ENCODE measurements at places on chromosomes 5 and 9.

GRCh38 chr9:96258967-96259366, 43.0 kb downstream of the HSD17B3 start:
- DNase-seq = no peak

- no peak for DNase-seq
Observed at GRCh38 chr5:32098890-32099310, 75.2 kb downstream of the GOLPH3 start.

GRCh38 chr9:99666571-99666970, 155.1 kb upstream of the NR4A3 start:
- no peak for DNase-seq

DNA sequence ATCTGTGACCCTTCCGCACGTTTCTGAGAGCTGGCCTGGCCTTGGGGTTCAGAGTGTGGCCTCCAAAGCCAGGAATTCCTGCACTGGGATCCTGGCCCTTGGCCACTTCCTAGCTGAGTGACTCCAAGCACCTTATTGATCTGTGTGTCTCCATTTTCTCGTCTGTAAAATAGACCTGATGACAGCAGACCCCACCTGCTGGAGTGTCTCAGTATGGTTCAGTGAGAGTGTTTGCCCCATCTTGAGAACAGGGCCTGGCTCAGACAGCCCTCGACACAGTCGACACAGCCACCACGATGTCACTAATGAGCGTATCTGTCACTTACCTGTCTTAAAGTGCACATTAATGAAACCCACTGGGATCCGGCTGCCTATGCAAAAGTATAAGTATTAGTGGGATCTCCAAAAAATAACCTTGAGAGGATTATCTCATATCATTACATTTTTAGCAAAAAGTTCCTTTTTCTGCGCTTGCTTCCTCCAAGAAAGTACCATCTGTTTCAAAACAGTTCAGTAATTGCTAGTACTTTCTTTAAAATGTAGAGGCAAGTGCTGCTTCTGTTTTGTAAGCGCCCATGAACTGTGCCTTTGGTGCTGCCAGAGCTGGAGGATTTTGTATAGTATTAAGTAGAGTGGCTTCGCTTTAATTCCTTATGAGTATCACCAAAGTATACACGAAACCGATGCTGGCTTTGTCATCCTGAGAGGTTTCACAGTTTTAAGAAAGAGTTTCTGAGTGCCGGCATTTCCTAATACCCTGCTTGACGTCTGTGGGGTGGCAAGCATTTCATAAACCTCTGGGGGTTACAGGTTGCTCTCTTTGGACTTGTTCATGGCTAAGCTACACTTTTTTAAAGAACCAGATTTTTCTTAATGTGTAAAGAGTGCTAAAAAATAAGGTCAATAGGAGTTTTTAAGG, 31.7 kb downstream of the UBE2QL1 start:
- DNase-seq = no peak

GRCh38 chr5:72251386-72251785, 68.7 kb downstream of the MRPS27 start:
- DNase-seq = no peak

GRCh38 chr5:115718927-115719326, 93.1 kb upstream of the TMED7 start:
- no peak for DNase-seq

DNA sequence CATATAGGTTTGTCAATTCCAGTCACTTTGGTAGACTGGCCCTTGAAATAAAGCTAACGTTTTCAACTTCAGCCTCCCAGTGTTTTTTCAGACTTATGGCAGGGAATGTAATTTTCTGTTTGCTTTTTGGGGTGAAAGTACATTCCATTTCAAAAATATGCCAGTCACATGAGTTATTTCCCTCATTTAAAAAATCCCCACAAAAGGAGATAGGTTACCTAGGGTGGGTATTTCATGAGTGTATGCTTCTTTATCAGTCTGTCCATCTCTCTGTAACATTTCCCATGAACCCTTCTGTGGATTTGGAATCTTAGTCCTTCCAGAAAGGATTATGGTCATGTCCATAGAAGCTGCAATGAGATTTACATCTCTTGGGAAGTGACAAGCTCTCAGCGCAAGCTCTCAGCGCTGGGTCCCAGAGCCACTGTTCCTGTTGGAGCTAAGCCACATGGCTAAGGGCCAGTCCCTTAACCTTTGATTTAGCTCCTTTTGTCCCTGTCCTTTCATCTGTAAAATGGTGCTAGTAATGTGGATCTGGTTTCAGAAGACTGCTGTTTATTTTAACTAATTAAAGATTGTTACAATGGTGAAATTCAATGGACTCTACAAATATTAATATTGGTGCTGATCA, 294.9 kb downstream of the NR3C1 start:
- DNase-seq = no peak

GRCh38 chr5:91367344-91367743, 15.8 kb downstream of the ARRDC3 start:
- DNase-seq = no peak

DNA sequence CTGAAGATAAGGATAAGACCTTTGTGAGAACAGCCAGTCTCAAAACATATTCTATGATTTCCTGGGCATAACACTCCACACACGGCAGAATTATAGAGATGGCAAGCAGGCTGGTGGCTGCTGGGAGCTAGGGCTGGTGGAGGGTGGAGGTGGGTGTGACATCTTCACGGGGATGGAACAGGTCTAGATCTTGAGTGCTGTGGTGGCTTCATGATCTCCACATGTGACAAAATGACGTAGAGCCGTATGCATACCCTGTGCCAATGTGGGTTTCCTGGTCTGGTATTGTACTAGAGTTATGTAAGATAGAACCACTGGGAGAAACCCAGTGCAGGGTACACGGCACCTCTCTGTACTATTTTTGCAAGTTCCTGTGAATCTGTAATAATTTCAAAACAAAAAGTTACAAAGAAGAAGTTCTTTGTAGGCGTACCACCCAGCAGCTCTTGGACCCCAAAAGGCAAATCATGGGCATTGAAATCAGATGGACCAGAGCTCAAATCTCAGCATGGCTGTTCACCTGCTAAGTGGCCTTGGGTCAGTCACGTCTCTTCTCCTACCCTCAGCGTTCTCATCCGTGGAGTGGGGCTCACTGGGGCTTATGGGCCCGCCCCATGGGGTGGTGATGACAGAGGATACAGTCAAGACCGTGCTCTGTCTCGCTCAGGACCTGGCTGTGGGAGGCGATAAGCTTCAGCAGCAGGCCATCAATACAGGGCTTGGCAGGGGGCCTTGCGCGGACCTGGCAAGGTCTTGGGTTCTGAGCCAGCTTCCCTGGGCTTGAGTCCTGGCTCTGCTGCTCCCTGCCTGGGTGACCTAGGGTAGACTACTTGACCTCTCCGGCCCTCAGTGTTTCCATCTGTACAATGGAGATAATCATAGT, 74.7 kb upstream of the UNC5A start:
- no peak for DNase-seq

DNA sequence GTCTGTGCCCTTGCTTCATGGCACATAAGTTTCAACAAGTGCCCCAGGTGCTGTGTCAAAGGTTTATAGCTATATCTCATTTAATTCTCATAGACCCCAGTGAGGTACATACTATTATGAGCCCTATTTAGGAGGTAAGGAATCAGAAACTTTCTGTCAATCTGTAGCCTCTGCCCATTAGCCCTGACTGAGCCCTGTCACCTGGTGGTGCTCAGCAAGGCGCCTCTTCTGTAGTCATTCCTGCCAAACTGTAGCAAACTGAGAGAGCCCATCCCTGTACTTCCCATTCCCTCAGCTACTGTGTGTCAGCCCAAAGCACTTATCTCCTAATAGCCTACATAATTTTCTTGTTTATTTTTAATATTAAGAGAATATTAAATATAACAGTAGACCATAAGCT, 46.5 kb upstream of the FOXI1 start:
- no peak for DNase-seq
